ENCODE measurements at places on chromosomes 16 and 17. TPM values are rescaled to one million over a fixed set of nuclear protein-coding genes. Genes with fewer than 3 reads are reported as not detected.

NOXO1 gene
- total RNA-seq: 4.0 TPM

KRT26 gene
- not detected for total RNA-seq

DNA sequence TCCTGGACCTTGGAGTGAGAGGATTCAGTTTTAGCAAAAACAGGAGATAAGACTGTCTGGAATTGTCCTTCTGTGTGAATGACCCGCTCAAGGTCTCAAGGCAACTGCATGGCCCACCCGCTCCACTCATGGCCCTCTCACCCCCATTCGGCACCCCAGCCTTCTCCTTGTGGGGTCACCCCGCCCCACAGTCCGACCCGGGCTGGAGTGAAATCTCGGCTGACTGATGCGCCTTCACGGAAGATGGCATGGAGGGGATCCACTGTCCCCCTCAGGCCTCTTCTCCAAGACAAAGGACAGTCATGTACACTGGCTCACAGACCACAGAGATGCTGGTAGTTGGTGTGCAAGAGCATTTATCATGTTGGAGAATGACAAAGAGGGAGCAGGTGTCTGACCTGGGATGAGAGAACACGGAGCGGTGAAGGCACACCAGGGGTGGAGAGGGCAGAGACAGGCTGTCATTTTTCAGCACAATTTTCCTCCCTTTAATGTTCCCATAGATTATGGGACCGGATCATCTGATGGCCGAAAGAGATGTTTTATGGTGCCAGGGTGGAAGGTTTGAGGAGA lies 391.9 kb upstream of the TNRC6C start:
- no peak for DNase-seq

DNA sequence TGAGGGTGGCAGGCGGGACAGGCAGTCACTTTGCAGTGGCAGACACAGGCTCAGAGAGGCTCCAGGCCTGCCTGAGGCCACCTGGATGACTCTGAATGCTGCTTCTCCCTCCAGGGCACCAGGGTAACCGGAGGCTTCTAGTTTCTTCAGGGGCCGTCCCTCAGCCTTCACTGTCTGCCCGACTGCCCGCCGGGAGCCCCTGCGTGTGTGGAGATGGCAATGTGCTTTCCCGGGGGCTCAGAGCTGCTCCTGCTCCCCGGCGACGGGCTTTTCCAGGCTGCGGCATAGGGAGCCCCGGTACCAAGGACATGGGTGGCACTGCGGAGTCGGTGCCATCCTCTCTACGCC lies 51.5 kb downstream of the CBFA2T3 start:
- no peak for DNase-seq

GRCh38 chr17:15910791-15911190 lies 34.1 kb upstream of the ADORA2B start:
- no peak for DNase-seq

GRCh38 chr16:78673884-78674283 lies 574.4 kb downstream of the WWOX start:
- DNase-seq: no peak

Data from Panc1 (cell line).